ENCODE measurements at places on chromosomes 3 and 15.

DNA sequence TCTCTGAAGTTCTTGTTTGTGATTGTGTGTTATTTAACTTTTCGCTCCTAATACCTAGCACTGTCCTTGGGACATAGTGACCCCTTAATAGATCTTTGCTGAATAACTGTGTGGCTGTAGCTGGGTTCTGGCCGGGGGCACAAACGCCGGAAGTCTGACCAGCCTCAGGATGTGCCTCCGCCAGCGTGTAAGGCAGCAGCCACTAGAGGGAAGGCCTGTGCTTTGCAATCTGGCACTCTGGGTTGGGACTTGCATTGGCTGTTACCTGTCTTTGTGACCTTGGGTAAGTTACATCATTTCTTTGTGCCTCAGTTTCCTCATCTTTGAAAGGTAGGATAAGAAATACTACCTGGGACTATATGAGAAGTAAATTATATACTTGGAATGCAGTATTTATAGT lies 158.7 kb downstream of the GHSR start:
- no peak for DNase-seq

- DNase-seq, result no peak
Observed at GRCh38 chr3:39284457-39284881, 4.6 kb upstream of the CX3CR1 start.

DNA sequence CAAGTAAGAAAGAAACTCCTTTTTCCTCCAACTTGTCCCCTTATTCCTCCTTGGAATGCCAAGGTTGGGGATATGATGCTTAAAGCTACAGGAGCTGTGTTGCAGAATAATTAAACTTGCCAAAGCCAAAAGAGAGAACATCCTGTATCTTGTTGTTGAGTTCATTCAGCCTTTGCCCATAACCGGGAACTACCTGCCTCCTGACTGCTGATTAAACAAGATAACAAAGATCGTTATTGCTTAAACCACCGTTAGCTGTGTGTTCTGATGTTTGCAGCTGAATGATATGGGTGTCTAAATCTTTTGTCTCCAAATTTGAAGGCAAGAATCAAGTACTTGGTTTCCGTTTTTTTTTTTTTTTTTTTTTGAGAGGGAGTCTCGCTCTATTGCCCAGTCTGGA lies 61.5 kb downstream of the DPPA2 start:
- DNase-seq, result no peak

DNA sequence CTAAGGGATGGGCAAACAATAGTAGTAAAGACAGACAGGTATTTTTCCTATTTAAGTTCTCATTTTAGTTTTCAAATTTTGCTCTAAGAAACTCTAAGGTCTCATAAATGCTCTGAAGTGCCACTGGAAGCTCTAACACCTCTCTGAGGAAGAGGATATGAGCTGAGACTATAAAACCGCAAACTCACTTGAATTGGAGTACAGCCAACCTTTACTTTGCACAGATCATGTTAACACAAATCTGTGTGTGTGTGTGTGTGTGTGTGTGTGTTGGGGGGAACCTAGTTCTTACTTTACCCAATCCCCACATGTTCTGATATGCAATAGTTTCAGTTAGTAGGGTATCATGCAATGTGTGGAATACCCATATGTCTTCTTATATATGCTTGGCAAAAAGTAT lies 446.8 kb downstream of the CHL1 start:
- DNase-seq, result no peak

DNA sequence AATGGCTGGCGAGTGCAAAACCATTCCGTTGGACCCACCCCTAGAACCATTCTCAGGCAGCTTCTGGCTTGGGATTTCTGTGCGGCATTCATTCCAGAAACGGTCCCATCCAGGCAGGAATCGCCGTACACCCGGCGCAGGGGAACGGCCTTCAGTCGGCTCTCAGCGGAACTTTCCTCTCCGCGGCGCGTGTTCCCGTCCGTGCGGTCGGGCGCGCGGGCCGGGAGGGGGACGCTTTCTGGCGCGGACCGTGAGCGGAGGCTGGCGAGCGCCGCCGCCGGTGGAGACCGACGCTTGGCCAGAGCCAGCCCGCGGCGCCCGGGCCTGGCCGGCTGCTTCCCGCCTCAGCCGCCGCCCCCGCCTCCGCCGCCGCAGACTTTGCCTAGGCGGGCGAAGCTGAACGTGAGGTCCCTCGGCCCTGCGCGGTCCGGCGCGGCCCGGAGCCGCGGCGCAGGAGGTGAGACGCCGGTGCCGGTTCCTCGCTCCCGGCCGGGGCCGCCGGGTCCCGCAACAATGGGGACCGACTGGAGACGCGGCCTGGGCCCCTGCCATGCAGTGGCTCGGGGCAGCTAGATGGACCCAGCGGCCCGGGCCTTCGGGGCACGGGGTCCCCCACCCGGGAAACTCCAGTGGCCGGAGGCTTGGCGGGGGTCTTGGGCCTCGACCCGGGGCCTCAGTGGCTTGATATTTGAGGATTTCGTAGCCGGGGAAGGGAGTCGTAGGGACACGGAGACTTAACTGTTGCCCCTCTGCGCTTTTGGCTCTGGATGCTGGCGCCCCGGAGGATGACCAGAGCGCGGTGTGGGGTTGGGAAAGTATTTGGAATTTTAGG lies at the start of gene RAD54L2:
TSS of gene RAD54L2 (plus strand) at position 261 of the 832 bp plus-strand sequence. CDS start 51,702 bp downstream, outside the sequence.
- peak; percentile 71 for DNase-seq

- no peak for DNase-seq
Observed at GRCh38 chr3:30341851-30342250, 264.6 kb upstream of the TGFBR2 start.

Data from activated T-cell treated with anti-CD3 and anti-CD28 coated beads for 4 hours (primary cell).